Stimulated activated effector memory CD8-positive, alpha-beta T cell treated with anti-CD3 and anti-CD28 coated beads, Interleukin-12 subunit alpha, Interleukin-12 subunit beta, amount 100 ng/mL, for 72 hours (primary cell): ENCODE measurements at places on chromosomes 16 and 17.

GRCh38 chr16:89890200-89890599 is 16.8 kb downstream of the TCF25 start:
- no peak for DNase-seq

DNA sequence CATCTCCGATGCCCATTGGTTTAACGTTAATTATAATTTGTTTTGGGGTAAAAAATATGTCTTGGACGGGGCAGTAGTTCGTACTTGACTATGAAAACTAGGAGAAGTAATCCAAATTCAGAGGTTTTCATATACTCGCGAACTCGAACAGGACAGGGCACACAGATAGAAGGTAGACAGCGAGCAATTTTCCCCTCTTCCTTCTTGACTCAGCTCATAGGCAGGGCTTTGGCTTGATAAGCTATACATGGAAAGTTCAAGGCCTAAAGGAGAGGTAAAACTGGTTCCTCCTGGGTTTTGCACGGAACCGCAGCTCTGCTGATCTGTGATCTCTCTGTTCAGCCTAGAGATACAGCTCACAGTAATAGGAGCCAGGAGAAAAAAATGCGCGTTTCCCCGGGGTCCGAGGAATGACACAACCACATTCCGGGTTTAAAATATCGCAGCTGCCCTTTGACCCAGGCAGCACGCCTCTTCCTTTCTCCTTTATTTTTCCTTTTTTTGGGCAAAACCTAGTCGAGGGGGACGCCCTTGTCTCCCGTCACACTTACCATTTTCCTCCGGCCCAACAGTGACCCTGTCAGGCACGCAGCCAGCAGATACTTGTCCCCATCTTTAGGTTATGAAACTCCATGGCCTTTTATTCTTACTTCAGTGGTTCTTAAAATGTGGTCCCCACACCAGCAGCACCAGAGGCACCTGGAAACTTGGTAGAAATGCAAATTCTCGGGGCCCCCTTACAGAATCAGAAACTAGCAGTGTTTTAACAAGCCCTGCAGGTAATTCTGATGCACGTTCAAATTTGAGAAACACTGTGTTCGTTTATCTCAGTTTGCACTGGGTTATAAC is 1.7 kb upstream of the LASP1 start:
- DNase-seq, result no peak

- DNase-seq, result no peak
Observed at GRCh38 chr17:32370426-32370825, 20.5 kb downstream of the ZNF207 start.

DNA sequence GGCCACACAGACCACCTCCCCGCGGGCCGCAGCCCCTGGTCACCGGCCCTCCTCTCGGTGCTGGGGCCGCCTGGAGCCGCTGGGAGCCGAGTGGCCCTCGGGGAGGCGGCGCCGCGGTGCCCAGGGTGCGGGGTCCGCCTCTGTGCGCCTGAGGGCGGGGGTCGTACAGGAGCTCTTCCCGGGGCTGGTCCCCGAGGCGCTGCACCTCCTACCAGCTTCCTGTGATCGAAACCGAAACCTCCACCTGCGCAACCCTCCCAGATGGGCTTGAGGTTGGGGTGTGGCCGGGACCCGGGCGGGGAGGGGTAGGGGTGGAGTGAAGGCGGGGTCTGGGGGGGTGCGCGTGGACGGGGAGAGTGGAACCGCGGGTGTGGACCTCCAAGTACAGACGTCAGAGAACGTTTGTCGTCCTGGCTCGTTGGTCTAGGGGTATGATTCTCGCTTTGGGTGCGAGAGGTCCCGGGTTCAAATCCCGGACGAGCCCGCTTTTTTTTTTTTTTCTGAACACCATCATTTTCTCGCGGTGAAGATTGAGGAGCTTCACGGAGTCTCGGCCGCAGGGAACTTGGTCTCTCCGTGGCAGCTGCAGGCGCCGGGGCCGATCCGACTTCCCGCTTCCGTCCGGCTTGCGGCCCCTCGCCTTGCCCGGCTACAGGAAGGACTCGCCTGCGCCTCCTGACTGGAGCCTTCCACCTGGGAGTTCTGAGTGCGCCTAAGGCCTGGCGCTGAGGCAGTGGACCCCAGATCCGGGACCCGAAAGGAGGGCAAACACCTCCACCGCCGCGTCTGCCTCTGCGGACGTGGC is 23.9 kb downstream of the ZNF213 start:
- DNase-seq, result peak; percentile 95

- DNase-seq, result no peak
Observed at GRCh38 chr16:64375391-64375980, 746.4 kb downstream of the CDH11 start.

- DNase-seq, result no peak
Observed at GRCh38 chr17:81794074-81794476, 9.9 kb upstream of the GCGR start.

DNA sequence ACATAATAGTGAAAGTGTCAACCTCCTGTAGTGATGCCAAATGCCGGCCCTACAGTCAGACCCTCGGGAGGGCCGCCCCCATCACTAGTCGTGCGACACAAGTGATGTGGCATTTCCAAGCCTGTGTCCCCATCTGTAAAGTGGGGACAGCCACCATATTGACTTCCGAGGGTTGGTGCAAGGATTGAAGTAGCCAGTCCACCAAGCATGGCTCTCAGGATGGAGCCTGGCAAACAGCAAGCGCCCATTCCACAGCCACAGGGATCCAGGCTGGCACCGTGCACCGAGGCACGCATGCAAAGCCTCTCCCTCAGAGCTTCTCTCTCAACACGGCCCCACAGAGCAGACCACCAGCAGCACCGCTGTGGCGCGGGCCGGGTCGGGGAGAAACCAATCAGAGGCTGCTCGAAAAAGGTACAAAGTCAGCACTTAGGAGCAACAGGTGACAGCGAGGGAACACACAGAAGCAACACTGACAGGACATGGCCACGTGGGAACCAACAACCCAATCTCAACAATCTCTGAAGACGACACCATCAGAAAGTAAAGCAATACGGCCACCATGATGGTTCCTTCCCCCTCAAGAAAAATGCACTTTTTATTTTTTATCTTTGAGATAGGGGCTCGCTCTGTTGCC is 20.6 kb downstream of the ZCCHC14 start:
- no peak for DNase-seq

GRCh38 chr16:12489357-12489990 is 314.2 kb downstream of the CPPED1 start:
- DNase-seq, result no peak

GRCh38 chr16:66485376-66485775 is 58.3 kb downstream of the BEAN1 start:
- no peak for DNase-seq

DNA sequence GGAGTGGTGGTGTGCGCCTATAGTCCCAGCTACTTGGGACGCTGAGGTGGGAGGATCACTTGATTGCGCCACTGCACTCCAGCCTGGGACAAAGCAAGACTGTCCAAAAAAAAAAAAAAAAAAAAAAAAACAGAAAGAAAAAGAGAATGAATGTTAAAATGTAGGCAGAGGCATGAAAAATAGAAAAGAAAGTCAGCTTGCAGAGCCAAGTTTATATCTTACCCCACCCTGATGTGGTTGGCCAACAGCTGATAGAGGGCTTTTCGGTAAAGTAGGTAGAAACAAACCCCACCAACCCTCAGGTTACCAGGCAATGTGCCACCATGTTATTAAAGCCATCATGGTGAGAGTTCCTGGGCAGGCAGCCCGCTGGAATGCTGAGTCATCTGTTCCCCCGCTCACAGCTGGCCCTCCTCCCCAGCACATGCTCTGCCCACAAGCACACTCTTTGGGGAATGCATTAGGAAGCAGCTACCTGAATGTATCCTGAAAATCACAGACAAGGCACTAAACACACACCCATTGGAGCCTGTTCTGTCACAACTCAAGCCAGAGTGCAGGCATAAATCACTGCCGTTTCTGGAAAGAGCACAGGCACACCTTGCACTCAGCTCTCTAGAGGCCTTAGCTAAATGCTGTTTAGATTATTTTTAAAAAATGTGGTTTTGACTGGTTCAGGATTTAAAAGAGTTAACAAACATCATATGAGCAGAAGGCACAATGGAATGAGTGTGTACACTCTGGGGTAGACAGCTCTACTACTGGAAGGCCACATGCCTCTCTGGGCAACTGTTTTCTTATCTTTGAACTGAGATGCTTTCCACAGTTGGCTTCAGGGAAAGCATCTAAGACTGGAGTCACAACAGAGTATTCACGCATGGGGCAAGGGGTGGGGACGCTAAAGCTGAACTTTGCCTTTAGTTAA is 128.5 kb downstream of the PARN start:
- DNase-seq, result no peak

- no peak for DNase-seq
Observed at GRCh38 chr16:84416407-84417321, 48.3 kb downstream of the ATP2C2 start.

DNA sequence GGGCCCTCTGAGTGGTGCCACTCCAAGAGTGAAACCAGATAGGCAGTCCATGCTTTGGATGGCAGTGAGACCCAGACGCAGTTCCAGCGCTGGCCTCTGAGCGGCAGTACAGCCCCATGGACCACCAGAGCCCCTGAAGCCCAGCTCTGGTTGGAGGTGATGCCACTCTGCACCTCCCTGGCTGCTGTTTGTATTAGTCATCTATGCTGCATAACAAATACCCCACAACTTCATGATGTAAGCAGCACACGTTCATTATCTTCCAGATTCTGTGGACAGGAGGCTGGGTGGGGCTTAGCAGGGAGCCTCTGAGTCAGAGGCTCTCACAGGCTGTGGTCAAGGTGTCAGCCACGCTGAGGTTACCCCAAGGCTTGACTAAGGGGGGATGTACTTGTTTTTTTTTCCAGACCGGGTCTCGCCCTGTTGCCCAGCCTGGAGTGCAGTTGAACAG is 5.1 kb upstream of the NME4 start:
- peak; percentile 74 for DNase-seq

DNA sequence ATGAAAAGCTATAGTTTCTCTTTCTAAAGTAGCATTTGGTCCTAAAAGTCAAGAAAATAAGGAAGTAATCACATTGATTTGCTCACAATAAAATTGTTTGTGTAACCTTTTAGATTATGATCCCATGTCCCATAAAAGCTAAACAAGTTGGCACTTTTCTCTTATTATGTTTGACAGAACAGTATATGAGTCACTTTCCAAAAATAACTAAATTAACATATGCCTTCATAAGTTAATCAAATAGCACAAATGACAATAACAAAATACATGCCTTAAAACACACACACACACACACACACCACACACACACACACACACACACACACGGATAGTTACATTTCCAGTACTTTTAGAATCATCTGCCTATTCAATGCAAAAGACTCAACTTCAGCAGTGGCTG is 2.8 kb downstream of the MED13 start:
- DNase-seq, result peak; percentile 28

- DNase-seq, result no peak
Observed at GRCh38 chr16:6110346-6110745, 1012.8 kb upstream of the EEF2KMT start.

- no peak for DNase-seq
Observed at GRCh38 chr17:27341041-27341471, 47.1 kb downstream of the WSB1 start.

- DNase-seq, result no peak
Observed at GRCh38 chr17:52105591-52105990, 52.9 kb downstream of the CA10 start.

GRCh38 chr17:46894476-46895151 is 28.3 kb upstream of the GOSR2 start:
- DNase-seq, result no peak
